ENCODE measurements at places on chromosomes 6 and 20. TPM values are rescaled to one million over a fixed set of nuclear protein-coding genes. Genes with fewer than 3 reads are reported as not detected.

DNA sequence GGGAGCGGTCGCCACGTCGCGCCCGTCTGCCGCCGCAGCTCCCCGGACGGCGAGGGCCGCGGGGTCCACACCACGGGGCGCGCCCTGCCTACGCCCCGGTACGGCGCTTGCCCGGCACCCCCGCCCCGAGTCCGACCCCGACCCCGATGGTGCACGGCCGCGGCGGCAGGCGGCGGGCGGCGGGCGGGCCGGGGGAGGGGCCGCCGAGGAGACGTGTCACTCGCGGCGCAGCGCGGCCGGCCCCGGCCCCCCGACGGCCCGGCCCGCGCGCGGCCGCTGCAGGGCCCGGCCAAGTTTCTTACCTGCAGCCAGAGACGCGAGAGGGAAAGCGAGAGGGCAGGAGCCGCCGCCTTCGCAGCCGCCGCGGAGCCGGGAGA, 328 bp downstream of the RRBP1 start:
- DNase-seq, result no peak

GRCh38 chr6:127956260-127956888, 55.5 kb upstream of the THEMIS start:
- DNase-seq, result no peak

DNA sequence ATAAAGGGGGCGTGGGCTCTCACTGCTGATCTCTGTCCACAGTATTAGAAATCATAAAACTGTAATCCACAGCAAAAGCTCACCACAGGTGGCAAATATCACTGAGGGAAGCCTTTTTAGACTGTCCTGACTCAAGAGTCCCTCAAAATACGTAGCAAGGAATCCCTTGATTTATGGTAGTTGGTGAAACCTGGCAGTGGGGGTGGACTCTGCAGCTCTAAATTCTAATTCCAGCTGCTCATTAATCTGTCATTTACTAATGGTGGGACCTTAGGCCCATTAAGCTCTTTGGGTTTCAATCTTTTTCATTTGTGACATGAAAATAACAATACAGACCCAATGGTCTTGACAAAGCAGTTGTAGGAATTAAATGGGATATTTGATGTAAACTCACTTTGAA, 32.3 kb downstream of the GMDS start:
- DNase-seq, result no peak

- no peak for DNase-seq
Measured at GRCh38 chr6:67971812-67972211, 663.3 kb upstream of the ADGRB3 start.

DNA sequence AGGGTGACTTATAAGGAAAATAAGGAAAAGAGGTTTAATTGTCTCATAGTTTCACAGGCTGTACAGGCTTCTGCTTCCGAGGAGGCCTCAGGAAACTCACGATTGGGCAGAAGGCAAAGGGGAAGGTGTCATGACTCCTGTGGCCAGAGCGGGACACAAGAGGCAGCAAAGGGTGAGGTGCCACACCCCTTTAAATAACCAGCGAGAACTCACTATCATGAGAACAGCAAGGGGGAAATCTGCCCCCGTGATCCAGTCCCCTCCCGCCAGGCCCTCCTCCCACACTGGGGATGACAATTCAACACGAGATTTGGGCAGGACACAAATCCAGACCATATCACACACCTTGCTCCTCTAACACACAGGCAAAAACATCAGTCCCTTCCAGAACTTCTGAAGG, 254.0 kb downstream of the DLL1 start:
- no peak for DNase-seq

- DNase-seq, result no peak
Measured at GRCh38 chr6:143176090-143177021, 115.7 kb downstream of the AIG1 start.

DNA sequence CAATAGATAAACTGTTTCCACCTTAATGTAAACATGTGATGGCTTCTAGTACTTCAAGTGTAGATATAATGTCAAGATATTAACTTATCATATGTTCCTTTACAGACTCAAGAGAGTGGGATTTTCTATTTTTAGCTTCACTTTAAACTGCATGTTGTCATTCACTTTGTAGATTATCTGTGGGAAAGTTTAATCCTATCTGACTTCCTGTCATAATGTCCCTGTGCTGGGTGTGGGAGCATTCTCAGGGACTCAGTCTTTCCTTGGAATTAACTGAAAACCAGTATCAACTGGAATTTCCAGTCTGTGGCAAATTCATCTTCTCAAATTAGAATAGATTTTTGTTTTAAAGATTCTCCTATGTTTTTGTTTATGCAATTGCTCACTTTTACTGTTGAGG, 226.1 kb upstream of the FERMT1 start:
- no peak for DNase-seq

DNA sequence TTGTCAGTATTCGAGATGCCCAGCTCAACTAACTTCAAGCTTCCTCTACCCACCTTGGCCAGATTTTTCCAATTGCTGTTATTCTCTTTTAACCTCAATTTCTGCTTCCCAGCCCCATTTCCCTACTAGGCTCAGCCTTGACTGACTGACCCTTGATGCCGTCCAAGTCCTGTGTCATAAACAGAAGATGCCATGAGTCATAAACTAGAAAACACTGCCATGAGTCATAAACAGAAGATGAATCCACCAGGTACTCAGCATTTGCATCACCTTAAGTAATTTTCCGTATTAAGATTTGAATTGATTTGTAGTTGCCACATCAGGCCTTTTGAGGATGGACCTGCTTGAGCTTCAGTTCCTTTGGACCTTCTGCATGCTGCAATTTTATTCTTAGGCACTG, 123.8 kb downstream of the FAM83B start:
- DNase-seq, result no peak

DNA sequence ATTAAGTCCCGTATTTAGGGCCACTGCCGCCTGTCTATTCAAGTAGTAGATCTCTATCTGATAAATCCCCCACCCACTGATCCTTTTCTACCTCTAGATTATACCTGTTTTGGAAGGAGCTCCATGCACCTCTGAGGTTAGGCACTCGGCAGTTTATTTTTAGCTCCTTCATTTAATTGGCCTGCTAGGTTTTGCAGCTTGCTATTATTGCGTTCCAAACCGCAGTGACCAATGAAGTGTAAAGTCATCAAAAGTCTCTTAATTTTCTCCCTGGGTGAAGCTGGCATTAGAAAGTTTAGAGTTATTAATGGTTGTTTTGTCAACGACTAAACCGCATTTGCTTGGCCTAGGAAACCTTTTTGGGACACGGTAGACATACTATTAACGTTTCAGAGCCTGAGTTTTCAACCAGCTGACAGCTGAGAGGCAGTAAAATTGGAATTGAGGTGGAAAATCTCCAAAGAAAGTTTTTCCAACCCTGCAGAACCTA, 60.0 kb downstream of the RFPL4B start:
- DNase-seq, result no peak

GRCh38 chr6:41222045-41222444, 6.1 kb upstream of the TREML4 start:
- no peak for DNase-seq

- no peak for DNase-seq
Measured at GRCh38 chr6:27334141-27334540, 22.1 kb upstream of the POM121L2 start.

GRCh38 chr20:58808271-58809046, 42.2 kb downstream of the GNAS-AS1 start:
- no peak for DNase-seq

GRCh38 chr6:3410385-3411360, 46.2 kb downstream of the SLC22A23 start:
- peak; percentile 63 for DNase-seq

- DNase-seq, result no peak
Measured at GRCh38 chr6:152952045-152952444, 30.8 kb downstream of the FBXO5 start.

DNA sequence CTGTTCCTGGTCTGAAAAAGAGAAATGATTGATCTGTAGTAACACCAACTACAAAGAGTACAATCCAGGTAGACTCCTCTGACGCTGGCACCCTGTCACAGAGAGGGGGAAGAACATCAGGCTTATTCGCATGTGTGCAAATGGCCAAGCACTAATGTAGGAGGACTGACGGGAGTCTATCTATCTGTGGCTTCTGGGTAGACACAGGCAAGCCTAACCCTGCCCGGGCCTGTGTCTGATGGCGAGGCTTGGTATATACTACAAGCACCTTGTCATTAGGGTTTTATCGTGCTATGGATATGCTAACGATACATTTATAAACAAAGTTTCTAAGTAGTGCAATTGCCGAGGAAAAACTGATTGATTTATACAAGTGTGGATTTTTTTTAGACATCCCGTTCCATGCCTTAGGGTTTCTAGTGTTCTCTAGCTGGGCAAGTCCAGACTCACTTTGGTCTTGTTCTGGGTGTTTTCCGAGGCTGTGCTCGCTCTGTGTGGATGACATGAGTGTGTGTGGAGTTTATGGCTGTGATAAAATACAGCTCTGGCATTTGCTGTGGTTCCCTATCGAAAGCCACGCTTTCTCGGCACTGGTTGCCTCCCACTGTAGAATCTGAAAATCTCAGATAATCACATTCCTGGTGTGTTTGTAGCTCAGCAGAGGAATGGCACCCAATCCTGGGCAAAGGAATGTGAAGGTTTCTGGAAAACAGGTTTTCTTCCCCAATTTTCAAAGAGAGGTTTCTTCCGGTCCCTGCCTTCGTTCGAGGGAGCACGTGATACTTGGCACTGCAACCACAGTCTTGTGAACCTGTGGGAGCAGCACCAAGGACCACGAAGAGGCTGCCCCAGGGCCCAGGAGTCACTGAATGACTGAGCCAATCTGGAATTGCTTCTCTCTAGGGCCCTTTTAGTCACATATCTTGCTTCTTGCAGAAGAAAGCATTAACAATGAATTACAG, 67.5 kb upstream of the EDN1 start:
- DNase-seq, result no peak

DNA sequence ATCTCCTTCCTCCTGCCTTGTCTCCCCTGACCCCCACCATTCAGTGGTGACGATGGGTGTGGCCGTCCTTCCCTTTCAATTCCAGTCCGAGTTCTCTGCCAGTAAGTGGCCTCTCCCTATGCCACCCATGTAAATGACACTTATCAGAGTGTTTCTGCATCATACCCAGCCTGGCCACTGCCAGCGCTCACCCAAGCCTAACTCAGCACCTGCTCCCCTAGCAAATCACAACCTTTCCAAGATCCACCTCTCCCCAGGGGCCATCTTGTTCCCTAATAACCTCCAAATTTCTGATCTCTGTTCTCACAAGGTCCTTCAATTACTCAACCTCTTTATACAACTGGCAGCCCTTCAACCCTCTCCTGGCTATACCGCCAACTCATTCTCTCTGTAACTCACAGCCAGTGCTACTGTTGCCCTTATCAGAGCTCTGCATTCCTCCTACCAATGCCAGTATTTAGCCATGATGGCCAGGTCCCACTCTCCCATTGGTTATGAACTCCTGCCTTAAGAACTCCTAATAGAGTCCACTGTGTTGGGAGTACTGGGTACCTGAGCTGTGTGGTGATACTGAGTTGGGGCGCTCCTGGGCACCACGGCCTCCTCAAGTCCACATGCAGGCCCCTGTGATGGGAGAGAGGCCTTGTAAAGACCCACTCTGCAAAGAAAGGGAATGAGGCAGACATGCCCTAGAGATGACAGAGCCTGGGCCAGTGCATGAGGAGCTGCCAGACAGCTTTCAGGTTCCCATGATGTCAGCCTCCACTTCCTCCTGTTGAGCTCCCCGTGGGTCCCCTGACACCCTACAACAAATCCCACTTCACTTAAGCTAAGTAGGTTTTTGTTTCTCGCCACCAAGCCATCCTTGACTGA, 187.4 kb upstream of the RREB1 start:
- DNase-seq, result no peak

DNA sequence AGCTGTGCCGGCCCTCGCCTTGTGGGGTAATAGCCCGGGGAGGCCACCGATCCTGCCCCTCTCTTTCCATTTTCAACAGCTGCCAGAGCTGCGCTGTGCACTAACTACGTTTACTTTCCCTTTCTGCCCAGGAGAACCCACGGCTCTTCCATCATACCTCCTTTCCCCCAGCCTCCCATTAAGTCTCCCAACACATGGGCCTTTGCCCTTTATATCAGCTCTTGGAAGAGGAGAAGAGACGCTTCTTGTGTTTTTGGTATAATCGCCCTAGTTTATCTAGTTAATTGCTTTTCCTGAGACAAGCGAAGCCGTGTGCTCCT, 637 bp downstream of the UBR2 start:
- no peak for DNase-seq

- no peak for DNase-seq
Measured at GRCh38 chr6:134307870-134308269, 10.0 kb downstream of the SGK1 start.

- no peak for DNase-seq
Measured at GRCh38 chr20:51195419-51195901, 172.6 kb upstream of the KCNG1 start.

- no peak for DNase-seq
Measured at GRCh38 chr6:96836631-96837080, 621 bp downstream of the GPR63 start.

GRCh38 chr6:102793752-102794151, 1400.2 kb downstream of the GRIK2 start:
- no peak for DNase-seq

DNA sequence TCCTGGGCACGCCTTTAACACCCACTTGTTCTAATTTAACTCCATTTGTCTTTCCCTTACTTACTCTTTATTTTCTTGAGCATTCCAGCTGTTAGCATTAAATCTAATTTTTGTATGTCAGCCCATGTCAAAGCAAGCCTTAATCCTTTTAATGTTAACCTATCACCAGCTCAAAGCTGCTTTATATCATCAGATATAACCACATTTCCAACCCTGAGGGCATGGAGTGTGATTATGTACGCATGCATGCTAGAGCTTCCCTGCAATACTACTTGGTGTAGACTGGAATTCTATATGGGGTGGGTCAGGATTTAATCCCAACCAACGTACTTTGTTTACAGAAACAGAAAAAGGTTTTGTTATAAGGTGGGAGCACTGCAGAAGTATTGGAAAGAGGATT, 139.4 kb upstream of the HMGN3 start:
- no peak for DNase-seq

GRCh38 chr20:21569586-21569985, 55.7 kb upstream of the NKX2-2 start:
- DNase-seq, result no peak

GRCh38 chr6:137097057-137097456, 52.3 kb upstream of the IL20RA start:
- DNase-seq, result no peak

DNA sequence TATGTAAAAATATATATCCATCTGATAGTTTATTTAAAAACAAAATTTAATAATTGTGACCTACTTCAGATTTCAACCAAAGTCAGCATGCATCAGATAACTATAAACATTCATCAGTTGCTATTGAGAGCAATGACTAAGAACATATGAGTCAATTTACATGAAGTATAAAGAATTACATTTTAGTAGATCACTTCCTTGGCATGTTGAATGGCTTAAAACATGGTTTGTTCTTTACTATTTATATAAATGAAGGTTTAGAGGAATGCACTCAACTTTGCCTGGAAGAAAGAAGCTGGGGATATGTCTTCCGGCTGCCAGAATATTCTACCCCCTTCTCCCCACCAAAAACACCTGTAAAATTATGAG, 6.4 kb upstream of the FAM217A start:
- DNase-seq, result no peak

Gene FAM135A
- 11.1 TPM for total RNA-seq

Gene GPR6
- not detected for total RNA-seq

Gene SLC35F1
- 0.14 TPM for total RNA-seq

Gene ECT2L
- total RNA-seq, result 0.09 TPM

Gene TREM1
- total RNA-seq, result 1.0 TPM

Gene FHL5
- 0.19 TPM for total RNA-seq

Gene BPI
- total RNA-seq, result 2.1 TPM

Gene LST1
- 134 TPM for total RNA-seq

Gene GTF3C6
- total RNA-seq, result 58.6 TPM

Gene MATN4
- 0.14 TPM for total RNA-seq

Gene ZC3H12D
- 2.3 TPM for total RNA-seq

Gene ZNF311
- total RNA-seq, result 0.76 TPM

Gene CARMIL1
- total RNA-seq, result 17.4 TPM

Gene DLGAP4
- total RNA-seq, result 7.7 TPM

All from thymus (tissue), 14 donors.